ENCODE measurements at places on chromosomes 4 and X. TPM values are rescaled to one million over a fixed set of nuclear protein-coding genes. Genes with fewer than 3 reads are reported as not detected.
A peak's percentile ranks its signal among the peaks of the same experiment; 100 is the strongest.

DNA sequence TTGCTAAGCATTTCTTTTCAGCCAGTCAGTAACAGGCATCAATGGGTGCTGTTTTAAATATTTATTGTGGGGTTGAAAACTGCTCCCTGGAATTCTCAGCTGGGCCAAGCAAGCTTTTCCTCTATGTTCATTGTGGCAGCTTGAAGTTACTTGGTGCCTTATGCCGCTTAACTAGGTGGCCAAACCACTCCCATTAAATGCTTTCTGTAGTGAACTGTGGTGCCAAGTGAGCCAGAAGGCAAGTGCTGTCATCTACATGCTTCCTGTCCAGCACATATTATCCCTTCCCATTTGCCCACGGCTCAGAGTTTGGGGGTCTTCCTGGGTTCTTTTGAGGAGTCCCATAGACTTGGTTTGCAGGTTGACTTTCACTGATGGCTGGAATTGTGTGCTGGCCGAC, 64.8 kb downstream of the TAB3 start:
- no peaks in the 10 kb centered on the region for H3K4me1 ChIP-seq
- DNase-seq = no peak
- H3K27ac ChIP-seq = no peak overlapping the region
- H3K27me3 ChIP-seq = no peaks in the 10 kb centered on the region
- H3K36me3 ChIP-seq = no peaks in the 10 kb centered on the region

The DNAAF6 gene
- total RNA-seq = not detected

- H3K36me3 ChIP-seq = no peaks in the 10 kb centered on the region
- no peak overlapping the region for H3K27ac ChIP-seq
- DNase-seq = no peak
- H3K4me3 ChIP-seq = no peak overlapping the region
- H3K27me3 ChIP-seq = no peaks in the 10 kb centered on the region
- no peaks in the 10 kb centered on the region for H3K4me1 ChIP-seq
Observed at GRCh38 chrX:108186811-108187210, 95.2 kb downstream of the ATG4A start.

The OPHN1 gene
- 6.2 TPM for total RNA-seq

GRCh38 chr4:55707507-55707906, 71.4 kb upstream of the NMU start:
- no peaks in the 10 kb centered on the region for H3K36me3 ChIP-seq
- H3K27ac ChIP-seq = no peak overlapping the region
- H3K4me1 ChIP-seq = no peaks in the 10 kb centered on the region
- H3K27me3 ChIP-seq = no peaks in the 10 kb centered on the region
- DNase-seq = no peak

The UGT2B11 gene
- not detected for total RNA-seq

The HEPH gene
- total RNA-seq = 0.29 TPM

DNA sequence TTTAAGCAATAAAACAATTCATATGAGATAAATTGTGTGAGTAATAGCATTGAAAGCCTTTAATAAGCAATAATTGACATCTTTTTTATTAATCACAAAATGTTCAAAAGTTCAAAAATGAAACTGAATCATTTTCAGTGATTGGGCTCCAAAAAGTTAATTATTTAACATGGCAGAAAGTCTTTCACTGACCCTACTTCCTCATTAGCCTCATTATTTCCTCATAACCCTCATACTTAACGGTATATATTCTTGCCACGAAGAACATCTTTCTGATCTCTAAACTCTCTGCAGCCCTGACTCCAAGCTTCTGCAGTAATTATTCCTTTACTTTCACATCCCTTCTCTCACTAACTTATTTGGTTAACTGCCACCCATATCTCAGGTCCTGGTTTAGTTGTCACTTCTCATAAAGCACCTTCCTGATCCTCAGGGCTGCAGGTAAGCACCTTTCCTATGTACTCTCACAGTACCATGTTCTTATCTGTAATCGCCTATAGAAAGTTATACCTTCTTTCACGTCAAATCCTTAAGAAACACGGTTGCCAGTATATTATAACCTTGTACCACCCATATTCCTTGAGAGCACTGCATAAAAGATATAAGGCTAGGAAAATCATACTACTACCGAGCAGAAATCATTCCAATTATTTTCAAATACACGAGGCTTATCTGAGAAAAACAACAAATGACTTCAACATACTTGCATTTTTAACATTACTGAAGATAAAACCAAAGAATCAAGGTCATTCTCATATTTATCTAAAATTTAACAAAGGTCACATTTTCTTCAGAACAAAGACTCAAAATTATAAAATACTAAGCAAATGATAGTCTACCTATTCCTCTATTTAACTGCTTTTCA, 72.2 kb downstream of the PPP3CA start:
- H3K27ac ChIP-seq = no peak overlapping the region
- no peak for DNase-seq
- H3K4me1 ChIP-seq = peaks cover 16% of the 10 kb centered on the region
- no peak overlapping the region for H3K4me3 ChIP-seq

DNA sequence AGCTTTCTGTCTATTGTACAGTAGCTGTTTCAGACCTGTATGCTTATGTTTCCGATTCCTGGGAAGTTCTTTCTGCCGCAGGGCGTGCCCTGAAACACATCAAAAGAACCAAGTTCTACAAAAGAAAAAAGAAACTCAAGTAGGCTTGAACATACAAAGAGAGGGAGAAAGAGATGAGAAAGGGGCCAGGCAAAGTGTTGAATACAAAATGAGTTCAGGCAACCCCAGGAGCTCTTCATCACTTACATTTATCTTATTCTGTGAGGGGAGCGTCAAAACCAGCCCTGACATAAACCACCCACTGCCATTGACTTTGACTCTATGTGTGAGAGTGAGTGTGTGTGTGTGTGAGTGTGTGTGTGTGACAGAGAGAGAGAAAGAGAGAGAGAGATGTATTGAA, 26.5 kb upstream of the ATOH1 start:
- no peak overlapping the region for H3K4me3 ChIP-seq
- H3K27me3 ChIP-seq = no peaks in the 10 kb centered on the region
- H3K27ac ChIP-seq = no peak overlapping the region
- H3K4me1 ChIP-seq = no peaks in the 10 kb centered on the region
- no peaks in the 10 kb centered on the region for H3K36me3 ChIP-seq

The XAGE2 gene
- not detected for total RNA-seq

DNA sequence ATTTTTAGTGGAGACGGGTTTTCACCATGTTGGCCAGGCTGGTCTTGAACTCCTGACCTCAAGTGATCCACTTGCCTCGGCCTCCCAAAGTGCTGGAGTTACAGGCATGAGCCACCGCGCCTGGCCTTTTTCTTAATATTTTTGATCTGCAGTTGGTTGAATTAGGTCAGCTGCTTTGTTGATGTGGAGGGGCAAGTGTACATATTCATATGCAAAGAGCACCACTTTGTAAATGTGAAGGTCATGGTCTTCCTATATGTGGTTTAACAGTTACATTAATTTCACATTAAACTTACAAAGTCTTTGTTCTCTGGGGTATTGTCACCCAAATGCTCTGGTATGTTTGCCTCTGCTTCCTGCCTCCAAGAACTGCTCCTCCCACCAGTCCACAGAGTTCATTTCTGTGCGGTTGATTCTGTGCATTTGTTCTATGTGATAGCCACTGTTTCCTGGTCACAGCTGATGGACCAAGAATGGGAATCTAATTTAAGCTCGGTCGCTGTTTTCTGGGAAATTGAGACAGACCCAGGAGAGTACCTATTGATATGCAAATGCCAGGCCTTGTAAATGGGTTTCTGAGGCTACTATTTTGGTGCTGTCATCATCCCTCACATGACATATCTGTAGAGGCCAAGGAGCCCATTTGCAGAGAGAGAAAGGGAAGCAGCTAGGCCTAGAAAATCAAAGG, 26.9 kb upstream of the HPSE start:
- no peak overlapping the region for H3K4me3 ChIP-seq
- peaks cover 5% of the 10 kb centered on the region for H3K4me1 ChIP-seq
- no peaks in the 10 kb centered on the region for H3K36me3 ChIP-seq
- no peaks in the 10 kb centered on the region for H3K27me3 ChIP-seq
- DNase-seq = no peak
- H3K27ac ChIP-seq = no peak overlapping the region

DNA sequence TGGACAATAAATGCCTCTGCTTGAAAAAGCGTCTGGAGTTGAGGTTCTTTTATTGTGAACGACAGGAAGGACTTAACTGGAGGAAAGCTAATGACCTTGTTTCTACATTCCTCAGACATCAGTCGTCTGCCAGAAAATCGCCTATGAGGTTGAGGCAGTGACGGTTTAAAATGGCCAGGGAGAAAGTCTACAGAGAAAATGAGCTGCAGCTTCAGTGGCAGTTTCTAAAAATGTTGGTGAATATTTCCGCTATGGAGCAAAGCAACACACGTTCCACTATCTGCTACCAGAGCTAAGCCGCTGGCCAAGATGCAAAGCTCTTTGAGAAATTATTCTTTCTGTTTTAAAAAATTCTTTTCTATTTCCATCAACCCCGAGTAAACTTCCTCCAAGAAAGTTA, 116.9 kb upstream of the GALNT7 start:
- no peak overlapping the region for H3K27ac ChIP-seq
- no peaks in the 10 kb centered on the region for H3K27me3 ChIP-seq
- no peak for DNase-seq
- H3K4me3 ChIP-seq = peak overlapping the region; percentile 2
- H3K4me1 ChIP-seq = no peaks in the 10 kb centered on the region

The HMX1 gene
- total RNA-seq = not detected

The DNAJB14 gene
- 14.9 TPM for total RNA-seq

DNA sequence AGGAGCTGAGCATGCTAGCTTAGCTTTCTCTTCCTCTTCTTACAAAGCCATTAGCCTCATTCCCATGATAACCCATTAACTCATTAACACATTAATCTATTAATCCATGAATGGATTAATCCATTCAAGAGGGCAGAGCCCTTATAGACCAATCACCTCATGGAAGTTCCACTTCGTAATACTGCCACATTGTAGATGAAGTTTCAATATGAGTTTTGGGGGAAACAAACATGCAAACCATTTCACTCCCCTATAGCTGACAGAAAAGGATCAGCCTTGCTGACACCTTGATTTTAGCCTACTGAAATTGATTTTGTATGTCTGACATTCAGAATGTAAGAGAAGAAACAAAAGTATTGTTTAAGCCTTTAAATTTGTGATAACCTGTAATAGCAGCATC, 251.8 kb upstream of the GALNTL6 start:
- H3K36me3 ChIP-seq = no peaks in the 10 kb centered on the region
- no peak for DNase-seq
- H3K27me3 ChIP-seq = no peaks in the 10 kb centered on the region

- H3K27me3 ChIP-seq = no peaks in the 10 kb centered on the region
- peak overlapping the region; percentile 72 for H3K4me3 ChIP-seq
- no peaks in the 10 kb centered on the region for H3K4me1 ChIP-seq
- H3K27ac ChIP-seq = peak overlapping the region; percentile 62
Observed at GRCh38 chrX:53318766-53319353, 37.5 kb upstream of the IQSEC2 start.

- H3K27me3 ChIP-seq = no peaks in the 10 kb centered on the region
- no peak for DNase-seq
- no peaks in the 10 kb centered on the region for H3K36me3 ChIP-seq
- no peaks in the 10 kb centered on the region for H3K4me1 ChIP-seq
Observed at GRCh38 chrX:9420275-9421265, 44.3 kb upstream of the TBL1X start.

DNA sequence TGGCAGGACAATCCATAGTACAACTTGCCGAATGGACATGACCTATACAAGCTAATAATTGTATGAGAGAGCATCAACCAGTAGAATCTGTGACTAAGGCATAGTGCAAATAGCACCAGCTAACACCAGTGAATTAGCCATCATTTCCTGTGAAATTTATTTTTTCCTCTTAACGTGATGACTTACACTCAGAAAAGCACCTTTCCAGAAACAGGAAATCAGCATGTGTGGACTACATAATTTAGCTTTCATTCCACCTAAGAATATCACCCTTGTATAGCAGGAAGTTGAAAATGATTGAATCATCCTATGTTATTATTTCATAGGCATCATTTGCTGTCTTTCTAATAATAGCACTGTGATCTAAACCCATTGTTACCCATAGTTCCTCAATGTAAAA, 1393.4 kb upstream of the PCDH7 start:
- no peak overlapping the region for H3K4me3 ChIP-seq
- no peaks in the 10 kb centered on the region for H3K27me3 ChIP-seq
- H3K36me3 ChIP-seq = no peaks in the 10 kb centered on the region

DNA sequence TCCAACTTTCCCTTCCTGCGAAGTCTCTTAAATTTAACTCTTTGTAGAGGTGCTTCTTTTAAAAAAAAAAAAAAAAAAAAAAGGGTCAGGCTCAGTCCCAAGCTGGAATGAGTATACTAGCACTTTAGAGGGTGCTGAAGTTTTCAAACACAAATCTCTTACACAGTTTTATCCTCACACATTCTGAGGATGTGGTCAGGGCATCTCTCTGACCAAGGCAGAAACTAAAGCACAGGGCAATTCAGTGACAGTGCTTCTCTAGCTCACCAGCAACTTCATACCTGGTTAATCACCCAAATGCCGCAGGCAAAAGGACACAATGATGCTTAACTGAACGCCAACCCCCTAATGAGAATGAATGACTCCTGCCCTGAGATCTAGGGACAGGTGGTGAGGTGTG, 9.8 kb upstream of the PGM2 start:
- H3K27me3 ChIP-seq = no peaks in the 10 kb centered on the region
- H3K27ac ChIP-seq = no peak overlapping the region
- DNase-seq = no peak
- H3K36me3 ChIP-seq = no peaks in the 10 kb centered on the region

The ADGRA3 gene
- total RNA-seq = 17.1 TPM

DNA sequence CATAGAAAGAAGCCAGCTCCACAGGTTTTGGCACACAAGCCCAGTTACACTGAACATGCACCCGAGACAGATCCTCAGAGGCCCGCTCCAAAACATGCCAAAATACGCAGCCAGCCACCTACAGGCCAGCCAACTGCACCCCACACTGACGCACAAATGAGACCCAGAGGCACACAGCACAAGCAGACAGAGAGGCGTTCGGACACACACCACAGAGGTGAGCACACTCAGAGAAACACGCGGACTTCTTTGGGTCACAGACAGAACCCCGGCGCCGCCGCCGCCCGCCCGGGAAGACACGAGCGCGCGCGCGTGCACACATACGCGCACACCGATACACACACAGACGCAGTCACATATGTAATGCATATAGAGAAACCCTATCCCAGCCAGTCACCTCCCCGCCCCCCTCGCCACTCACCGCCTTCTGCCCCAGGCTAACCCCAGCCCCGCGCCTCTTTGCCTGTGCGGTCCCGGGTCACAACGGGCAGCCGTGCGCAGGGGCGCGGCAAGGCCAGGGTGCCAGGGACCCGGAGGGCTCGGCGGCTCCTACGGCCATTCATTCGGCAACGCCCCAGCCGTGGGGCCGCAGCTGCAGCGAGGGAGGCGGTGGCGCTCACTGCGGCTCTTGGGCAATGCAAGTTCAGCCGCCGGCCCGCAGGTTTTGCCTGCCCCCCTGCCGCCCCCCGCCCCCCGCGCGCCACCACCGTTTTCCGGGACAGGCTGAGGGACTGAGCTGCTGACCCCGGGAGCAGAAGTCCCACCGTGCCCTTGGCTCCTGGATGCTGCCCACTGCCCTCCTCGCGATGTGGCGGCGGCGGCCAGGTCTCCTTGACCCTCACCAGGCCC, 553 bp downstream of the SEPTIN6 start:
- H3K27ac ChIP-seq = peak overlapping the region; percentile 54
- H3K36me3 ChIP-seq = no peaks in the 10 kb centered on the region
- peak overlapping the region; percentile 67 for H3K4me3 ChIP-seq
- H3K4me1 ChIP-seq = no peaks in the 10 kb centered on the region

The TEX13D gene
- not detected for total RNA-seq

Data from gastrocnemius medialis (tissue), 4 donors.